NCI-H510A treated with DMSO at 0.1 percent for 48 hours (cell line): ENCODE measurements at places on chromosomes 13 and 19.

- no peak for DNase-seq
These were observed 221.7 kb downstream of the RFC3 start for GRCh38 chr13:34039678-34040077.

- DNase-seq = no peak
These were observed 1279.8 kb upstream of the PCDH9 start for GRCh38 chr13:68509734-68510621.

DNA sequence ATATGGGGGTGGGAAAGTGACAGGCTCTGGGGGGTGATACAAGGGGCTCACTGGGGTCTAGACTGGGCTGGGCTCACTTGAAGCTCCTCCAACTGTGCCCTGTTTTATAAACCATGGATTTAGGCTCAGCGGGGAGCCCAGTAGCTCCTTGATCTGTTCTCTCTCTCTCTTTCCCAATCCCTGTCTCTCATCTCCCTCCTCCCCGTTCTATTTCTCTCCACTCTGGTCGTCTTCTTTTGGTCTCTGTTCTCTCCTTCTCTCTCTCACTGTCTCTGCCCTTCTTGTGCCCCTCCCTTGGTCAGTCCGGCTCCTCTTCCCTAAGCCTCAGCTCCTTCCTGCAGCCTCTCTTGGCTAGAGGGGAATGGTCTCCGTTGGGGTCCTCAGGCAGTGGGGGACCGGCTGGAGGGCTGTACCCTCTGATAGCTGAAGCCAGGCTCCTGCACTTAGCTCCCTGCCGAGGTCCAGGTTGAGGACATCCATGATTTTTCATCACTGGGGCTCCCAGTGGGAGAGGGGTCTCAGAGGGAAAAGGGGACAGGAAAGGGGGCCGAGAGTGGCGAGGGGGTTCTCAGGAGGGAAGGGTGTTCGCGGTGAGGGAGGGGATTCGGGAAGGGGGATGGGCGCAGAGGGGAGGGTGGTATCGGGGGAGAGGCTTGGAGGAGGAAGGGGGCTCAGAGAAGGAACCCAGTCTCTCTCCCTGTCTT is 8.5 kb downstream of the UNC13A start:
- no peak for DNase-seq

GRCh38 chr13:46160471-46161066 is 21.4 kb downstream of the LCP1 start:
- no peak for DNase-seq

DNA sequence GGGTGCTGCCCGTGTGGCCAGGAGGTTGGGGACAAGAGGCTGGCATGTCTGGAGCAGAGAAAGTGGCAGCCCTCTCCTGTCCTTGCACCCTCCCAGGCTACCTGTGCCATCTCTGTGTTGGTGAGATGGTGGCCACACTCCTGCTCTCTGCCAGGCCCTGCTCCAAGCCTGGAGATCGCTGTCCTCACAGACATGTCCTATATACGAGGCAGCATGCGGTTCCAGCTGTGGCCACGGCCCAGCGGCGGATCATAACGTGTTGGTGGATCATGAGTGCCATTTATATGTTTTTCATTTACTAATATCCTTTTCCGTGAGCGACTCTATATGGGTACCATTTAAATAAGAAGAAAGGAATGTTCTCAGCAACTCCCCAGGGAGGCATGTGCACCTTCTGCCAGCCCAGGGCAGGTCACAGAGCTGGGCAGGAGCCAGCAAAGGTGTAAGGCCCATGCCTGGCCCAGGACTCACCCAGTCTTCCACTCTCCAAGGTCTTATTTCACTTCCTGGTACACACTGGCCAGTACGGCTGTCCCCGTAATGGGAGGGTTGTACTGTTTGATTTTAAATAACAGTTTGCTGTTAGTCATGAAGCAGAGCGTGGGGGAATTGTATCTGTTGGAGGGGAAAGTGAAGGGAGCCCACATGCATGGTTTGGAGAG is 47.2 kb upstream of the LDLR start:
- no peak for DNase-seq

- DNase-seq = no peak
These were observed 49.2 kb downstream of the STOML3 start for GRCh38 chr13:38941353-38941945.

DNA sequence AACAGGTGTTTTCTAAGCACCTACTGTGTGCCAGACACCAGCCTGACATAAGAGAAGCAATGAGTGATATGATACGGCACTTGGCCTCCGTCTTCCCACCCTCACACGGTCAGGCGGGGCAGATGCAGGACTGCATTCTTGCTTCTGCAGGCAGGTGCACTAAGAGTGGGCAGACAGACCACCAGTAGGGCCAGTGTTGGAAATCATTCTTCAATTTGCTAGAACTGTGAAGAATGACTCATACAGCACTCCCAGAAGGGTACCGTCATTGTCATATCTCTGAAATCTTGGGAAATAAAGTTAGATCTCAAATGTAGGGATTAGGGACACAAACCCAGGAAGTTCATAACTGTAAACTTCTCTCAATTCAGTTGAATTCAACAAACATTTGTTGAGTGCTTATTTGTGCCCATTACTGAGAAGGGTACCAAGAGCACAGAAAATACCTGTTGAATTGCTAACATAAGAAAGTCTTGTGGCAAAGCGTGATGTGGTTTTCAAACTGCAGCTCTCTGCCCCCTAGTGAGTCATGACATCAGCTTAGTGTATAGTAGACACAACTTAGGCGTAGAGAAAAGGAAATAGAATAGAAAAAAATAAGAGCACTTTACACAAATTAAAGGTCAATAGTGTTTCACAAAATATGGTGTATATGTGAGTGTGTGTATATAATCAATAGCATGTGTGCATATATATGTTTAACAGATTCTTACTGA is 76.1 kb downstream of the TEX26 start:
- DNase-seq = no peak

DNA sequence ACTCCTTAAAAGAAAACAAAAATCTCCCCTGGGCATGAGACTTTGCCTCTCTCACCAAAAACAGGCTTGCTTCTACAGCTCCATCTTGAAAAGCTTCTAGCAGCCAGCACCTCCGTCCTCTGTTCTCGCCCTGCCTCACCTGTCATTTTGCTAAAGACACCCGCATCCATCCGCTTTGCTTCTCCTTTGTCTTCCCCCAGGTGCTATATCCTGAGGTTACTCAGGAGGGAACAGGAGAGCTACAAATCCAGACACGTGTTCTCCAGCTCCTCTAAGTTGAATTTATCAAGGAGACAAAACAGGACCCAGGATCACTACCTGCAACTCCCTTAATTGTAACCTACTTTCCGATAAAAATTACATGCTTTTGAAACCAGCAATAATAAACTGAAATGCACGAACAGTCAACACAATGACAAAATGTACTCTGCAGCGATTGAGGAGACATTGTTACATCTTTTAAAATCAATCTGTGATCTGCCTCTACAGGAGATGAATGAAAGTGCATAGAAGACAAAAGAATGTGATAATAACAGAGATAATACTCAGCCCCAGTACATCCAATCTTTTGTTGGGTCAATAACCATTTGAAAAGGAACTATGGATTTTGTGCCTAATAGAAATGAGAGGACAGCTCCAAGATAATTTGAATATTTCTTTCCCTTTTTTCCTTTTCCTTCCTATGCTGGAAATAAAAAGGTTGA is 221.2 kb downstream of the DCLK1 start:
- DNase-seq = no peak

DNA sequence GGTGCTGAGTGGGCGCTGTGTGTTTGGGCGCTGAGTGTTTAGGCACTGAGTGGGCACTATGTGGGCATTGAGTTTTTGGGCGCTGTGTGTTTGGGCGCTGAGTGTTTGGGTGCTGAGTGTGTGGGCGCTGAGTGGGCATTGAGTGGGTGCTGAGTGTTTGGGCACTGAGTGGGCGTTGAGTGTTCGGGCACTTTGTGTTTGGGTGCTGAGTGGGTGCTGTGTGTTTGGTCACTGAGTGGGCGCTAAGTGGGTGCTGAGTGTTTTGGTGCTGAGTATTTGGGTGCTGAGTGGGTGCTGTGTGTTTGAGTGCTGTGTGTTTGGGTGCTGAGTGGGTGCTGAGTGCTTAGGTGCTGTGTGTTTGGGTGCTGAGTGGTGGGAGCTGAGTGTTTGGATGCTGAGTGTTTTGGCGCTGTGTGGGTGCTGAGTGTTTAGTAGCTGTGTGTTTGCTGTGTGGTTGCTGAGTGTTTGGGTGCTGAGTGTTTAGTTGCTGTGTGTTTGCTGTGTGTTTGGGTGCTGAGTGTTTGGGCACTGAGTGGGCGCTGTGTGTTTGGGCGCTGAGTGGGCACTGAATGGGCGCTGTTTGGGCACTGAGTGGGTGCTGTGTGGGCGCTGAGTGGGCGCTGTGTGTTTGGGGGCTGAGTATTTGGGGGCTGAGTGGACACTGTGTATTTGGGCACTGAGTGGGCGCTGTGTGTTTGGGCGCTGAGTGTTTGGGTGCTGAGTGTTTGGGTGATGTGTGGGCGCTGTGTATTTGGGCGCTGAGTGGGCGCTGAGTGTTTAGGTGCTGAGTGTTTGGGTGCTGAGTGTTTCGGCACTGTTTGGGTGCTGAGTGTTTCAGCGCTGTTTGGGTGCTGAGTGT is 47.2 kb upstream of the F7 start:
- no peak for DNase-seq

DNA sequence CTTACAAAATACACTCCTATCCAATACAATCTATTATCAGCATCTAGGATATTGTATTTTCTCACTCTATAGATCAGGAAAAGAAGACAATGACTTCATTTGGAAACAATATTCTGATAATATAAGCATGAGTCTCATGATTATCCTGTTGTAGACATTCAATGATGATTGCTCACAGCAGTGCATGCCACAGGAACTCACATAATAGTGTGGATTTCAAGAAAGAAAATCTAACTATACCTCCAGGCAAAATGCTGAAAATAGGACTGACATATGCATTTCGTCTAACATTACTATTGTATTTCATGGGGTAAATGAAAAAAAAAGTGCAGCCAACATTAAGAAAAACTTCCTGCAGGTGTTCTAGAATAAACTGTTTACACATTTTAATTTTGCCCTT is 122.6 kb downstream of the POSTN start:
- no peak for DNase-seq

- no peak for DNase-seq
These were observed 171.1 kb downstream of the KCTD12 start for GRCh38 chr13:76715075-76715474.

DNA sequence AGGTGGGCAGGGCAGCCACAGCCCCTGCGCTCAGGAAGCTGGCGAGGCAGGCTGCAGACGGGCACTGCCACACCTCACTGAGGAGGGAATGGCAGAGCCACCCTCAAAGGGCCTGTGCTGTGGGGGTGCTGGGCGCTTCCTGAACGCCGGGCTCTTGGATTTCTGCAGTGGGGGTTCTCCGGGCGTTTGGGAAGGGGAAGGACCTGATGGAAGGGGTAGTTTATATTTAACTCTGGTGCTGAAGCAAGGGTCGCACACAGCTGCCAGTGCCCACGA is 10.5 kb downstream of the GNA11 start:
- DNase-seq = no peak

- DNase-seq = no peak
These were observed 13.3 kb upstream of the ZSCAN4 start for GRCh38 chr19:57655443-57655842.

DNA sequence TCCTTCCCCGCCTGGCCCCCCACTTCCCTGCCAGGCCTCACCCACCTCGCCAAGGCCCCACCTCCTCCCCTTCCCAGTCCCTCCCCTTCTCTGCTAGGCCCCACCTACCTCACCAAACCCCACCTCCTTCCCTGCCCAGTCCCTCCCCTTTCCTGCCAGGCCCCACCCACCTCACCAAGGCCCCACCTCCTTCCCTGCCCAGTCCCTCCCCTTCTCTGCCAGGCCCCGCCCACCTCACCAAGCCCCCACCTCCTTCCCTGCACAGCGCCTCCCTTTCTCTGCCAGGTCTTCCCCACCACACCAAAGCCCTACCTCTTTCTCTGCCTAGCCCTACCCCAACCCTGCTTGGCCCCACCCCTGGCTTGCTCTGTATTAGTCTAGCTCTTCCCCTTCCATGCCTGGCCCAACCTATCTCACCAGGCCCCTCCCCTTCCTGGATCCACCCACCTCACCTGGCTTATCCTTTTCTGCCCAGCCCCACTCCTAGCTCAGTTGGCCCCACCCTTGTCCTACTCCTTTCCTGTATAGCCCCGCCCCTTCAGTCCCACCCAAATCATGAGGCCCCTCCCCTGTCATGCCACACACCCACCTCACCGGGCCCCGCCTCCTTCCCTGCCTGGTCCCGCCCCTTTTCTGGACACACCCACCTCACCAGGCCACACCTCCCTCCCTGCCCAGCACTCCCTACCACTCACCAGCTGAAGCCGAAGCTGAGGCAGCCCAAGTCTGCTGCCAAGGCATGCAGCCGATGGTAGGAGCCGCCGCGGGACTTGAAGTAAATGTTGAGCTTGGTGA is 16.2 kb downstream of the CERS1 start:
- no peak for DNase-seq

- peak; percentile 62 for DNase-seq
These were observed 213.3 kb upstream of the MIR17HG start for GRCh38 chr13:91133941-91134802.

GRCh38 chr13:23778879-23779278 is 110.3 kb downstream of the MIPEP start:
- DNase-seq = no peak

GRCh38 chr19:48372904-48373303 is 8.7 kb downstream of the SYNGR4 start:
- DNase-seq = peak; percentile 62

- no peak for DNase-seq
These were observed 143.9 kb upstream of the IPO5 start for GRCh38 chr13:97809576-97809975.

GRCh38 chr13:105904034-105904742 is 631.3 kb downstream of the EFNB2 start:
- DNase-seq = no peak

GRCh38 chr13:46134961-46135522 is 30.2 kb upstream of the CPB2 start:
- DNase-seq = peak; percentile 84

DNA sequence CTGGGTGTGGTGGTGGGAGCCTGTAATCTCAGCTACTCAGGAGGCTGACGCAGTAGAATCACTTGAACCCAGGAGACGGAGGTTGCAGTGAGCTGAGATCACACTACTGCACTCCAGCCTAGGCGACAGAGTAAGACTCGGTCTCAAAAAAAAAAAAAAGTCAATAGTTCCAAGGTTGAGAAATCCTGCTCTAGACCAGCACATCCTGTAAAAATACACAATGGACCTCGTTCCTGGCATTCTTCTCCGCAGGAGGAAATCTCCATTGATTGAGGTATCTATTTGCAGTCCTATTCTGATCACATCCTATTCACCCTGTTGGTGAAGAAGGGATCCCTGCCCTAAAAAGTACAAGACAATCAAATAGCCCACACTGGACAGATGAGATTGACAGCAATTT is 15.2 kb downstream of the ZFP14 start:
- no peak for DNase-seq

DNA sequence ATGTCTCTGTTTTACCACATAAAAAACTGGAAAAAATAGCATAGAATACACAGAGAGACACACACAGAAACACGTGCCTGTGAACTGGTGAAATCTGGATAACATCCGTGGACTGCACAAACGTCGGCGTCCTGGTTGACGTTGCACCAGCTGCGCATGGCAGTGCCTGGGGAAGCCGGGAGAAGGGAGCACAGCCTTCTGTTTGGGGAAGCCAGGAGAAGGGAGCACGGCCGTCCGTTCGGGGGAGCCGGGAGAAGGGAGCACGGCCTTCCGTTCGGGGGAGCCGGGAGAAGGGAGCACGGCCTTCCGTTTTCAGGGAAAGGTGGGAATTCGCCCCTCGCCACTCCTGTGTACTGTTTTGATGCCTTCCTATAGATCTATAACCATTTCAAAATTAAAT is 63.8 kb upstream of the C13orf46 start:
- DNase-seq = no peak

- no peak for DNase-seq
These were observed 318.8 kb downstream of the SHISA2 start for GRCh38 chr13:25733001-25733491.
